ENCODE measurements at places on chromosomes 4 and X.

DNA sequence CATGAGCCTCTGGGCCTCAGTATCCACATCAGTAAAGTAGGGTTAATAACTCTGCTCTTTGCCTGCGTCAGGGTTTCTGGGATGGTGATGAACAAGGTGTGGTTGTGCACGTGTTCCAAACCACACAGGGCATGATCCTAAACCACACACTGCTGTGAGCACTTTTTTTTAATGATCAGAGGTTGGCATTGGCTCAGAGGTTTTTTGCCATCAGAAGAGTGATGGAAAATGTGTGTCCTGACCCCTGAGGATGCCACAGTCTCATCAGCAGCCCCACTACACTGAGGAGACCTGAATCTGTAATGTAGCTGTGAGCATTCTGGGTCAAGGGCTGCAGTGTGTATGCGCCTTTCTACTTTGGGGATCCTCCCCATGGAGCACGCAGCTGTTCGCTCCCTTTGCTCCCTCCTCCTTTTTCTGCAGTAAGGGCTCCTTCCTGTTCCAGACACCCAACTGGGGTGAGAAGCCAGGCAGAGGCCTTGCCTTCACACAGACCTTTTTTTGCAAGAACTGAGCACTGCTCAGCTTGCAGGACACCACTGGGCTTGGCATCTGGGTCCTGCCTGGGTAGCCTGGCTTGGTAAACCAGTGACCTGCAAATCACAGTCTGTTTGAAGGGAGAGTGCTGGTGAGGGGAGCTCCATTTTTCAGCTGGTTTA lies 87.5 kb downstream of the MAMLD1 start:
- DNase-seq: no peak

DNA sequence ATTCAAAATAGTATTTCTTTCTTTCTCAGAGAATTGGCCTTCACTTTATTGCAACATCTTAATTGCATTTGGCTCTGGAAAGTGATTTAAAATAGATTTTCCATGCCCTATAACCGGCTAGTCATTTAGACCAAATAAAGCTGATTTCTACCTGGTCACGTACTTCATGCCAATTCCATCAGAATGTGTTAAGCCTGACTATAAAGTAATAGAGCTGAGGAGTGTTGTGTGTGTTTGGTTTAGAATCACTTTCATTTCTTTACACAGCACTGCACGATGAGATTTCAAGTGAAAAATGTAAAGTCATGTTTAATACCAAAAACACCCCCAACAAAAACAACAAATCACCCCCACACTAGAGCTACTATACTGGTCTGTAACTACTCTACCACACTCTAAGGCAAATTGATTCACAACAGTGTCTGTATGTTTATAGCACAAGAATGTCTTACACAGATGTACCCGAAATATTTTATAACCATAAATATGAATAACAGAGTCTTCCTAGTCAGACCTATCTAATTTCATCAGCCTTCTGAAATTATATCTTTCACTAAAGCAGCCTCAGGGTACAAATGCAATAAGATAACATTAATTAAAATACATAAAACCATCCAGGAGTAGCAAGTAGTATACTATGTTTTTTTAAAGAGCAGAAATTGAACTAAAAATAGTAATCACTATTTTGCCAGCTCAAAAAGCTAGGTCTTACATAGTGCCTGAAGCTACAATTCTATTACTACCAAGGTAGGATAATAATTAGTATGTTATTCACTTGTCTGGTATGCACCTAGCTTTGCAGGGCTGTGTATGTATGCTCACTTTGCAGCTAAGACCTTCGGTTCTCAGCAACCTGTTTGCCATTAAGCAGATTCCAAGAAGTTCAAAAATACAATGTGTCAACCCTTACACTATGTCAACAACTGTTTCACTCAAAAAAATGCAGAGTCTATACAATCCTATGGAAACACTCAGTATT lies 28.4 kb downstream of the APBB2 start:
- no peak for DNase-seq

DNA sequence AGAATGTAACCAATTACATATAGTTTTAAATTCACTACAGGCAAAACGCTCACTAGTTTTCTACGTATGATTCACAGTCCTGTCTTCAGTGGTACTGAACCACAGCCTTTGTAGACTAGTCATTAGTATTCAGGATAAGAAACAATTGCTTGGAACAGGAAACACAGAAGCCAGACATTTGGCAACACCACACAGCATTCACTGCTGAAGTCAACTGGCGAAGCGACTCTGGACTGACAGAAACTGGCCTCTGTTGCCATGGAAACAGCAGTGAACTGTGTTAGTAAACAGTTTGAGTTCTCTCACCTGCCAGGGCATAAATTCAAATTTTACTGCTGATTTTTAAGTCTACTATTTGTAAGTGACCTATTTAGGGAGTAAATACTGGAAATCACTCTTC lies 57.6 kb downstream of the MAPK10 start:
- DNase-seq: no peak

- DNase-seq: no peak
Measured at GRCh38 chrX:48940404-48940955, 16.9 kb downstream of the OTUD5 start.

- no peak for DNase-seq
Measured at GRCh38 chrX:139585613-139586012, 55.1 kb downstream of the F9 start.

- no peak for DNase-seq
Measured at GRCh38 chr4:177434667-177435066, 7.6 kb downstream of the AGA start.

GRCh38 chr4:140710908-140711622 lies 45.1 kb downstream of the TBC1D9 start:
- DNase-seq: no peak

- DNase-seq: no peak
Measured at GRCh38 chrX:96563646-96564045, 121.0 kb upstream of the DIAPH2 start.

- peak; percentile 62 for DNase-seq
Measured at GRCh38 chrX:154443992-154444754, at the start of gene FAM50A. Gene FAM50A, plus strand, starts transcription at chrX:154444141. Its CDS starts 95 bp downstream, at chrX:154444236.

DNA sequence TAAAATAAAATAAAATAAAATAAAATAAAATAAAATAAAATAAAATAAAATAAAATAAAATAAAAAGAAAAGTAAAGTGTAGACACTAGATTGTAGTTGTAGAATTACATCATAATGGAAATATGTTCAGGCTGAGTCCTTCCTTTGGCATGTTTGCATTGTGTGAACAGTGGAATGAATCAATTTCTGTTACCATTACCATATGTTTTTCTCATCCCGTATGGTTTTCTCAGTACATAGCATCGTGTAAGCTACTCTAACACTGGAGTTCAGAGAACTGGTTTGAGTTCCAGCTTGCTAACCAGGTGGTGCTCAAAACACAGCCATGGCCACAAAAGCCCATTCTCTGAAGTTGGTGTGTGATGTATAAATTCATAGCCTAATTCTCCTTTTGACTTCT lies 45.9 kb downstream of the USP11 start:
- no peak for DNase-seq

- no peak for DNase-seq
Measured at GRCh38 chrX:154333837-154334271, 38.3 kb downstream of the TKTL1 start.

DNA sequence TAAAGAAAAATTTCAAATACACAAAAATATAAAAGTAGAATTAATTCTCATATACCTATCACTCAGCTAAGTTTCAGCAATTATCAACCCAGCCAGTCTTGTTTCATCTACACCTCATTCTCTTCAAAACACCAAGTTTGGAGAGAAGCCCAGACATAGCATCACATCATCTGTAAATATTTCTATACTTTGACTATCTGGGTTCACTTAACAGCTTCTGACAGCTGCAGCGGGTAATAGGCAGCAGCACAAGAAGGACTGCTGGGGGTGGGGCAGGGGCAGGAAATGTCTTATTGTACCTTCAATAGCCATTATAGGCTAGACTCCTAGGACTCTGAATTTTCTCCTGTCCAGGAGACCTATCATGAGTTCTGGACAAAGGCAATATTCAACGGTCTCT lies 54.1 kb downstream of the PHF8 start:
- DNase-seq: no peak

GRCh38 chr4:127631420-127631819 lies 1.3 kb upstream of the INTU start:
- DNase-seq: no peak

DNA sequence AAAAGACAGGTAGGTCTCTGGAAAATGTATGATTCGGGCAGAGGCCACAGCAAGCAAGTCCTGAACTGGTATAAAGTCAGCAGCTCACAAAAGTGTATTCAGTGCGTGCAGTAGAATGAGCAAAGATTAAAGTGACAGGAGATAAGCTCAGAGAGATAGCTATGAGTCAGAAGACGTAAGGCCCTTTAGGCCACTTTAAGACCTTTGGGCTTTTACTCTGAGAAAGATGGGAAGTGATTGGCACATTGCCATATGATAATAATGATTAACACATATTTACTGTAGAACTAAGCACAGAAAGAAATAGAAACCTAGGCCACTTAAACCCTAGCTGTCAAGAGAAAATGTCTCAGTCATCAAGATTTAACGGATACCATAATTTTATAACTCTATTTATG lies 51.7 kb downstream of the TBCK start:
- no peak for DNase-seq

DNA sequence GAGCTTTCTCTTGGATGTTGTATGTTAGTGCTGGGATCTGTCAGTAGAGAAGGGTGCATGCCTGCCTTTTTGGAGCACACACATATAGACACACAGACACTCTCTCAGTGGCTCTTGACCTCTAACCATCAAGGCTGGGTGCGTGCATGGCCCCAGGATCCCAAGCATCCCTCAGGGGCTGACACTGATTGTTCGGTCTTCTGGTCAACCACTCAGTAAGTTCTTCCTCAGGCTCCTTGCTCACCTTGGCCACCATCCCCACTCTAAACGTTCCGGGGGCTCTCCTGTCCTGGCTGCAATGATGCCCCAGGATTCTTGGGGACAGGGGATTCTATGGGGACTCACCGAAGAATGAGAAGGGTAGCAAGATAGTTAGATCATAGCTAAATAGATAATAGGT lies 179.6 kb downstream of the SHOX start:
- no peak for DNase-seq

DNA sequence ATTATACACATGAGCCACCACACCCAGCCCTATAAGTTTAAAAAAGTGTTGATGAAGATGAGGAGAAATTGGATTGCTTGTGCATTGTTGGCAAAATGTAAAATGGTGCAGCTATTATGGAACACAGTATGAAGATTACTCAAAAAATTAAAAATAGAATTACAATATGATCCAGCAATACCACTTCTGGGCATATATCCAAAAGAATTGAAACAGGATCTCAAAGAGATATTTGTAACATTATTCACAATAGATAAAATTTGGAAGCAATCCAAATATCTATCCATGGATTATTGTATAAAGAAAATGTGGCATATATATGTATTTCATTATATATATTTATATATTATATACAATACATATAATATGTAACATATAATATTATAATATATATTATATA lies 515.6 kb upstream of the GNPDA2 start:
- no peak for DNase-seq

- no peak for DNase-seq
Measured at GRCh38 chrX:31279359-31279758, 207.5 kb upstream of the FTHL17 start.

DNA sequence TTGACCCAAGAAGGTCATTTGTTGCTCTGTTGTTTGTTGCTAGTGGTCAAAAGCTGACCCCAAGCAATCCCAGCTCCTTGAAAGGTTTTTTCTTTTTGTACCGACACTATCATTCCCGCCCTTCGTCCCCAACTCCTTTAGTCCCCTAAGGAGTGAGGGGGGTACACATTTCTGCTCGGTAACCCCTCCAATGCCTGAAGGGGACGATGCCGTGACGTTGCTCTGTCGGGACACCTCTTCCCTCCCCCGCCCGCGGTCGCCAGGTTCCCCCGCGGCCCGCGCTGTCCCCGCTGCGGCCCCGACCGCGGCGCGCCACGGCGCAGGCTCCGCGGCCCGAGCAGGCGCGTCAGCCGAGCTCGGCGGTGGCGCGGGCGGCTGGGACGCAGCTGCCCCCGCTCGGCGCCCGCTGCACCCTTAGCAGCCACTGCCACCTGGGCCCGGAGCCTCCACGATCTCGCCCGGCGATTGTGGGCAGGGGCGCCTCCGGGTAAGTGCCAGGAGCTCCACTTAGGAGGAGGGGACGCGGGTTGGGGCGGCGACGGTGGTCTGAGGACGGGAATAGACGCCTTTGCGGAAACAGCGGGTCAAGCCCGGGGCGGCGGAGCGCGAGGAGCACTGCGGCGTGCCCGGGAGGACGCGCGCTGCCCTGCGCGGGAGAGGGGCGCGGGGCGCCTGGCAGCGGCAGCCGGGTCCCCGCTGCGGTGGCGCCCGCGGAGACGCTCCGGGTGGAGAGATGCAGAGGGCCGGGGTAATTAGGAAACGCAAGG lies at the start of gene GLRB:
TSS of gene GLRB (plus strand) at position 340 of the 767 bp plus-strand sequence. CDS start 1,875 bp downstream, outside the sequence.
- DNase-seq: no peak

DNA sequence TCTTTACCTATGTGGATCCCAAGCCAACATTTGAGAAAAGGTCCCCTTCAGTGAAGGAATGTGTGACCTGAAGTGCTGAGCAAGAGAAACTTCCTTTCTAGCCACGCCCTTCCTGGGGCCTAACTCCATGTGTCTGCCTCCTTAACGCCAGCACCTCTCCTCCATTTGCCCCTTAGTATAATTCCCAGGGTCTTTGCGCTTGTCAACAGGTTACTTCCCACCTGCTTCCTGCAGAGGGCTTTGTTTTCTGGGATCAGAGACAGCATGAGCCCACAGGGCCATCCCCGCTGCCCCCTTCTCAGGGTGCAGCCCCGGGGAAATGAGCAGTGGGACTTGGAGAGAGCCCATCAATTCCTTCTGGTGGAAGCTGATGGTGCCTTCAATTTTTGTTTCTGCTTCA lies 45.9 kb upstream of the DRD5 start:
- DNase-seq: no peak

GRCh38 chr4:124090021-124090420 lies 622.5 kb downstream of the ANKRD50 start:
- no peak for DNase-seq

DNA sequence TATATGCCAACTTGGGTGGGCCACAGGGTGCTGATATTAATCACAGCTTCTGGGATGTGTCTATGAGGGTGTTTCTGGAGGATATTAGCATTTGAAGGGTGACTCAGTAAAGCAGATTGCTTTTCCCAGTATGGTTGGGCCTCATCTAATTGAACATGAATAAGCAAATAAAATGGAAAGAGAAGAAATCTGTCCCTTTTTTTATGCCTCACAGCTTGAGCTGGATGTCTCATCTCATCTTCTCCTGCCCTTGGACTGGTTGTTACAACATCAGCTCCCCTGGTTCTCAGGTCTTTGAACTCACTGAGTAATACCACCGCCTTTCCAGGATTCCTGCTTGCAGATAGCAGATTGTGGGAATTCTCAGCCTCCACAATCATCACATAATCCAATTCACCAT lies 1149.2 kb downstream of the PCDH18 start:
- DNase-seq: no peak

GRCh38 chrX:68627986-68628385 lies 19.5 kb upstream of the STARD8 start:
- no peak for DNase-seq

- DNase-seq: no peak
Measured at GRCh38 chrX:23503835-23504539, 163.3 kb upstream of the PRDX4 start.

GRCh38 chr4:174099712-174100111 lies 183.8 kb downstream of the FBXO8 start:
- DNase-seq: no peak

GRCh38 chrX:111504941-111505340 lies 6.5 kb upstream of the SERTM2 start:
- no peak for DNase-seq

- peak; percentile 31 for DNase-seq
Measured at GRCh38 chr4:40550948-40551462, 78.7 kb downstream of the RBM47 start.

All from CD4-positive, alpha-beta T cell treated with Interleukin-15 for 4 hours (primary cell).